NCI-H1048 (cell line): ENCODE measurements at places on chromosomes 1 and 21.

DNA sequence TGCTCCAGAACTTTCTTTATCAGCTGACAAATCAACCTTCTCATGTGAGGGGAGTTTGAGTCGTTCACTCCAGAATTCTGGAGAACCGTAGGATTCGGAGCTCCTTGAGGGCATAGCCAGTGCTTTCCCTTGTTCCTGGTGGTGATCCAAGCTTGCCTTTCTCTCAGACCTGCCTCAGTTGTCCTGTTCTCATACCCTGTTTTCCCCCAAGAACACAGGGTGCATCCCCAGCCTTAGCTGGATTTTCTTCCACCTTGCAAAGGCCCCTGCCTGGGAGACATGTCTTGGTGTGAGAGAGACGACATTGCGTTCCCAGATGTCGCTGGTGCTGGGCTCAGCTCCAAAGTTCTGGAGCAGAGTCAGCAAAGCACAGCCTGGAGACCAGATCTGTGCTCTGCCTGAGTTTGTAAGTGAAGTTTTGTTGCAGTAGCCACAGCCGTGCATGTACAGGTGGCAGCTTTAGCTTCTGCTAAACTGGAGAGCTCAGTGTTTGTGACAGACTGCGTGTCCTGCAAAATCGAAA is 40.0 kb downstream of the ABCG1 start:
- DNase-seq, result no peak

DNA sequence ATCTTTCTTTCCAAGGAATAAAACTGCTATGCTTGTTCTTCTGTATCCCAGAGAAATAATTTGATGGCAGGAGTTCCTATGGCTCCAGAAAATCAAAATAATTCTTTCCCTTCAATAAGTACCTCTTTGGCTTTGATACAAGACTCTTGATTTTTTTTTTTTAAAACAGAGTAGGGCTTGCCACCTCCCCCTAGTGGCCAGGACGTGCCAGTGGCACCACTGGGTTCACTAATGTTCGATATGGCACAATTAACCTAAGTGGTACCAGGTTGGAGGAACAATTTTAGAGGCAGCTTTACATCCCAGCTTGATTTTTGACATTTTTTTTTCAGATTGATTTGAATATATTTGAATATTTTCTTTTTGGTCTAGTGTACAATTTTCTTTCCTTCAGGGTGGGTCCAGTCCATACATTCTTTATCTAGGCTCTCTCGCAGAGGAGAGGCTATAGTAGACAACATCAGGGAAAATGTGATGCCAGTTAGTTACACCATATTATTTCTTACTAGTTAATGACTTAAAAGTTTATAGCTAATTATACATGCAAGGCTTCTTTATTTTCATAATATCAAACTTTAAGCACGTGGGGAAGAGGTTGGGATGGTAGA is 330.9 kb downstream of the S1PR1 start:
- DNase-seq, result no peak

DNA sequence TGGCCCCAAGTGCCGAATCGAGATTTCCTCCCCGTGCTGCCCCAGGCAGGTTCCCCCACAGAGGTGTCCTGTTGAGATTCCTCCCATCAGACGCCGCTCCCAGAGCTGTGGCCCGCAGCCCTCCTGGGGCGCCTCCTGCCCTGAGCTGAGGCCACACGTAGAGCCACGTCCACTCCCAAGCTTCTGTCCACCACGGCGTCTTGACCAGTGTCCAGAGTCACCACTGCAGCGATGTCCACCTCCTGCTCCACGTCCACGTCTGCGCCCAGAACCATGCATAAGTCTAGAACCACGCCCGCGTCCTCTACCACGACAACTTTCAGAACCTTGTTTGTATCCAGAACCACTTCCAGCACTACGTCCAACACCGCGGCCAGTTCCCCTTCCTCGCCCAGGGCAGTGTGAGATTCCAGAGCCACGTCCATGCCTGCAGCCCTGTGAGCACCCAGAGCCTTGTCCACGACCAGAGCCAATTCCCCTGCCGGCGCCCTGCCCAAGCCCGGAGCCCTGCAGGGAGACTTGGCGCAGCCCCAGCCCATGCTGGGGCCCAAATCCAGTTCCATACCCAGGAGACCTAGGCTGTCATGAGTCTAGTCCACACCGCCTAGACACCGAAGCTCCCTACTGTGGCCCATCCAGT is 2.8 kb downstream of the KPRP start:
- no peak for DNase-seq

- no peak for DNase-seq
Measured at GRCh38 chr1:48266576-48266975, 44.1 kb downstream of the SLC5A9 start.

DNA sequence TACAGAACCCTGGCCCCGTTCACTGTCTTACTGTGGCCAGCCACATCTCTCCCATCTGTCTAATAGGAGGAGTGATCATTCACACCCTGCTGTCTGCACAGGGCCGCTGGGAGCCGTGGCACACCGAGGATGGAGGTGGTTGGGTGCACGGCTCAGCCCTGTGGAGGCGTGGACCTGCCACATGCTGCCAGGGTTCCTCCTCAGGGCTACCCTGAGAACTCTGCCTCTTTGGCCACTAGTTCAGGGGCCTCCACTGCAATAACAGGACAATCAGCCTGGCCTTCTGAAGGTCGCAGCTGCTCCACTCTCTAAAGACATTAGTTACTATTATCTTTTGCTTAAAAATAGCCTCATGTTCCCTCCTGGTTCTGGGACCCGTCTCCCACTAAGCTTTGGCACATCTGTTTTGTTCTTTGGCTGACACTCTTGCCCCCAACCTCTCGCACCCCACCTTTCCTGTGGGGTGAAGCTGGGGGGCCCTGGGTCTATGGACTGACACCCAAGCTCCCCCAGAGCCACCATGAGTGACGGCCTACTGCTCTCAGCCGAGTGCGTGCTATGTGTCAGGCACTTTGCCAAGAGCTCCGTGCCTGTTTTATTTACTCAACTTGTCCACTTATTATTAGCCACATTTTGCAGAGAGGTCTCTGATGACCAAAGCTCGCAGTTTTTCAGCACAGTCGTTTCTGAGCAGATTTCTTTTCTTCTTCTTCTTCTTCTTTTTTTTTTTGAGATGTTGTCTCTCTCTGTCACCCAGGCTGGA is 66.3 kb downstream of the ARHGEF10L start:
- no peak for DNase-seq

DNA sequence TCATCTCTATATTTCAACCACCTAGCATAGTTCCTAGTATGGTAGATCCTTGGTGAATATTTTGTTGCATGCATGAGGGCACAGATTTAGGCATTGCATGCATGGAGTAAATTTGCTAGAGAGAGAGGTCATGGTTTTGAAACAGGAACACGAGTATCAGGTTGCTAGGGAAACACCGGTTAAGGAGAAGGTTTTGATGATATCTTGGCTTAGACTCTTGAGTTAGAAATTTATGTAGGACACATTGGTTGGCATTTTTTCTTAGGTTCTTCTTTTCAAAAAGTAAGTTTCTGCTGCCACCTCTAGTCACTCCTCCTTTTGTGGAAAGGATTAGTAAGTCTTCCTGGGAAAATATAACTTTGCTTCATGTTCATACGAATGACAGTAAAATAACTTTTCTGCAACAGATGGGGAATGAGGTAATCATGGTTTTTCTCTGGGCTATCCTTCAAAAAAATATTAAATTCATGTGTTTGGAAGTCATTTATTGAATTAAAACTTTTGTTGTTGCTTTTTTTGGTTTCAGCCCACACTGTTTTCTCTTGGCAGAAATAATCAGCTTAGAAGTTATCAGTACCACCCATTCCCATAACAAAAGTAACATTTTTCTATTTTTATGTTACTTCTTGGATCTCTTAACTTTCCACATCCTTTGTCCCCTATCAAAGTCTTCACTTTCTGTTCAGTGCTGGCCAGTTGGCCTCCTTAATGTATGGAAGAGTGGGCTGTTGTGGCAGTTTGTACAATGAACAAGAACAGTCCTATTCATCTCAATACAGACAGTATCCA is 97.3 kb downstream of the PLA2G4A start:
- no peak for DNase-seq

DNA sequence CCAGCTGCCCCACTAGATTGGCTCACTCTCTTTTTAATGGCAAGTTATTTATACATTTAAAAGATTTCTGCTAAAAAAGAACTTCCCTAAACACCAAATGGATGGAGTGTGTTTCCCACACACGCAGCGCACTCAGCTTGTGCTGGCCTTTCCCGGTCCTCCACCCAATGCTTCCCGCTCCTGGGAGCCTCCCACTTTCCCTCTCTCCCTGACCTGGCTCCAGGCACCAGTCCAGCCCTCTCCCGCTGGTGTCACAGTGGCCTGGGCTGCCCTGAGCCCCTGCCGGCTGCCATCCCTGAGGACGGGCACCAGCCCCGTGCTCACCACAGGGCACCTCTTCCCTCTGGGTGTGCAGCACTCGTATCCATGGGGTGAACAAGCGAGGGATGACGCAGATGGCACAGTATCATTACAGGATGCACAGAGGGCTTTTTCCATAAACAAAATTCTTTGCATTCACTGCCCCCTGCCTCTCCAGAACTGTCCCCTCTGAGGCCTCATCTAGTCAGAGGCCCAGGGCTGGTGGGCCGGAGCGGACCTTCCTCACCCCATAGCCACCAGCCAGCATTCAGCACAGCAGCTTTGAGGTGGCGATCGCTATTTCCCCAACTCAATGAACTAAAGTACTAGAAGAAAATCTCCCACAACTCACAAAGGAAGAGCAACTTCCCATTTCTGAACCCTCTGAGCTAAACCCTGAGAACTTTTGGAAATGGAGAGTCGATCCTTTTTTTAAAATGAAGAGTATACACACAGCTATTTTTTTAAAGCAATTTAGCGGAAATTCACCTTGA is 68.5 kb downstream of the SLC37A1 start:
- no peak for DNase-seq

- DNase-seq, result no peak
Measured at GRCh38 chr1:51576923-51577322, 40.0 kb upstream of the OSBPL9 start.

GRCh38 chr1:30773722-30774358 is 16.3 kb upstream of the LAPTM5 start:
- DNase-seq, result no peak

DNA sequence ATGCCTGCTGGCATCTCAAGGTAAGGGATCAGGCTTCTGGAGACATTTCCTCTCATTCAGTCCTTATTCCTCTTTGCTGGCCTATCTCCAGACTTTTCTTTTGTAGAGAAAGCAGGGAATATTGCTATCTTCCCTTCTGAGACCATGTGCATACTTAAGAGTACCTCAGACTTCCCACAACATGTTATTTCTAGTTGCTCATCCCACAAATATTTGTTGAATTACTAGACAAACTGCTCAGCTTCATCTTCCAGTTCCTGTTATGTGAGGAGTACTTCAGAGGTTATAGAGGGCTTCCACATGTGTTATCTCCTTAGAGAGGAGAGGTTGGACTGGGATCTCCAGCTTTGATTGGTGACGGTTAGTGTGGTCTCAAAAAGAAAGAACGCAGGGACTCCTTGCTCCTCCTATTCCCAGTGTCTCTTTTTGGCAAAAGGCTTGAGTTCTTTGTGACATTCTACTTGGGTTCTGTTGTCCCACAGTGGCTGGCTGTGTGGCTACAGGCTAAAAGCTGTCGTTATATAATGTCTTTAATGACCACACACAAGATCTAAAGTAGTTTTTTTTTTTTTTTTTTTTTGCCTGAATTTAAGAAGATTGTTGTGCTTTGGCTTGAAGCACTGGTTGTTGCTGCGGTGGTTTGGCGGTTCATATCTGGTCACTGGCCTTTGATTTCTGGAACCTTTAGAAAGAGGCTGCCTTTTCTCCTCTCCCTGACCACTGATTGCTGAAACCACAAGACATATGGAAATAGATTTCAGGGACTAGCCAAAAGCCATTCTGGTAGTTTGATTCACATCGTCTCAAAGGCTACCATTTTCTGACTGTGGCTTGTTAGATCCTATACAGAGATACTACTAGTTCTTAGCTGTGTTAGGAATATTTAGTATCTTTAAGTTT is 78.7 kb downstream of the FGGY start:
- no peak for DNase-seq

GRCh38 chr1:20301463-20302107 is 10.9 kb downstream of the VWA5B1 start:
- no peak for DNase-seq

DNA sequence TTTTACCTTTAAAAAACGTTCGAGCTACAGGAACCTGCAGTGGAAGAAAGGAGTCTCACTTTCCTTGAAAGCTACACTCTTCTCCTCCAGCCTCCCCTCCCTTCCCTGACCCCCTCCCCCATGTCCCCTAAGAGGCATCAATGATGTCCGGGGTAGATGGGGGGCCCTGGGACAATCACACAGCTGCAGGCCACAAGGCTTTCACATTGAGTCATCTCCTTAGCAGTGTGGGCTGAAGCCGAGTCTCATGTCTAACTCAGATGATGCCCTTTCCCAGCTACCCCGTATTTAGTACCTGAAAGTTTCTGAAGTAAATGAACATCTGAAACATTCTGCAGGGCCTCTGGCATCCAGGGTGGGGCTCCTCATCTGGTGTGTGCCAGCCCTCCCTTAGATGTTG is 6.3 kb upstream of the GPR25 start:
- no peak for DNase-seq

DNA sequence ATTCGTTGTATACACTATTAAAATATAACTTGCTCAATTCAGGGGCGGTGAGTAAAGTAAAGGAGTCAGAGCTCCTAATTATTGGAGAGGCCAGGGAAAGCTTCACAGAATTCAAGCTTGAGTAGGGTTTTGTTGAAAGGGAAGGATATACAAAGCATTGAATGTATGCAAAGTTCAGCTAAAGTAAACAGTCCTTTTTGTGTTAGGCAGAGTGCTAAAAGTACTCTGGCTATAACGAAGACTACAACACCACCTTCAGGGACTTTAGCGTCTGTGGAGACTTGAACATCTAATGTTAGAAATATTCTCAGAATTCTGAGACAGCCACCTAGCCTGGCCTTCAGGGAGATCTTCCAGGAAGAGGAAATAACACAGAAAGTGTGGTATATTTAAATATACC is 1.1 kb downstream of the FALEC start:
- DNase-seq, result no peak

DNA sequence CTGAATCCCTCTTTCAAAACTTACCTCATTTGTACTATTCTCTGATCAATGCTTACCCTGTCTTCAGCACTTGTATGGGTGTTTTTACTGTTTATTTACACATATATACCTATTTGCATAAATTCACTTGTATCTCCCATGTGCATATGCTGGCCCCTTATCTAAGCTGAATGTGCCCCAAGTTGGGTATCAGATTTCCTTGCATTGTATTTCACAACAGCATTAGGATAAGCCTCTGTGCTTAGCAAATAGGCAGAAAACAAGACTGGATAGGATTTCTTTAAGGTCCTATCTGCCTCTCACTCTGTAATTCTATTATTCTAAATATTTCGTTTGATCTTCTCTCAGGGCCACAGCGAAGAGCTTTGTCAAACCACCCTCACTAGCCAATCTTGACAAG is 45.9 kb upstream of the IPO9 start:
- no peak for DNase-seq
